AG20443 (cell line): ENCODE measurements at places on chromosomes 2 and 18.

GRCh38 chr2:122999258-122999657, 1025.8 kb upstream of the CNTNAP5 start:
- no peak for DNase-seq

- DNase-seq, result no peak
Observed at GRCh38 chr2:5740817-5741216, 48.6 kb downstream of the SOX11 start.

- no peak for DNase-seq
Observed at GRCh38 chr18:8952174-8952573, 150.3 kb upstream of the NDUFV2 start.

DNA sequence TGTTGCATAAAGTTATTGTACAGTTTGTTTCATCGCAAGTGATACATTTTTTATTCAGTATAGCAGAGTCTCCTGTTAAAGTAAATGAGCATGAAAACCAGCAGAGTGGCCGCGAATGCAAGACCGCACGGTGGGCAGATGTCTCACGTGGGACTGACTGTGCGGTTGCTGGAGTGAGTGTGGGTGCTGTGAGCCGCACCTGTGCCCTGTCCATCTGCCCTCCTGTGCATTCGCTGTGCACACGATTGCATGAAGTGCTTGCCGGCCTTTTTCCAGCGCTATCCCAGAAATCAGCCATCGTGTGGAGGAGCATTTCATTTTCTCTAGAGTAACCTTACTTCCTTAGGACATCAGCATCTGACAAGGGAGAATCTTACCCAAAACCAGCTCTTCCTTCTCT, 118.7 kb downstream of the RNF144A start:
- DNase-seq, result no peak

- no peak for DNase-seq
Observed at GRCh38 chr2:28697602-28698149, 54.0 kb upstream of the PPP1CB start.

- no peak for DNase-seq
Observed at GRCh38 chr2:120791962-120792297, 56.3 kb downstream of the GLI2 start.

DNA sequence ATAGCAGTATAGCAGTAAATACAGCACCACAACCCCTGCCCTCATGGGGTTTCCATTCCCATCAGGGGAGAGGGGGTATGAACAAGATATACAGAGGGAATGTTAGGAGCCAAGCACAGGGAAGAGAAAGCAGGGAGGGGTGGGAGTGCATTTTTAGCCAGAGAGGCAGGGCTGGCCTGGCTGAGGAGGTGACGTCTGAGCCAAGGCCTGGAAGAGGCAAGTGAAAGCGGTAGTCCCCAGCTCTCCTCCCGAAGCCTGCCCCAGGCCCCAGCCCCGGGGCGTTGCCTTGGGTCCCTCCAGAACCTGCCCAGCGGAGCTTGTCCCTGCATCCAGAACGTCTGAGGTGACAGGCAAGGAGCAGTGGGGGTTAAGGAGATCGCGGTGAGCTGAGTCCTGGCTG, 45.1 kb upstream of the FOSL2 start:
- DNase-seq, result no peak

GRCh38 chr2:42359965-42360483, 993 bp downstream of the COX7A2L start:
- DNase-seq, result peak; percentile 29

GRCh38 chr2:134146620-134147019, 107.3 kb upstream of the MGAT5 start:
- peak; percentile 76 for DNase-seq

DNA sequence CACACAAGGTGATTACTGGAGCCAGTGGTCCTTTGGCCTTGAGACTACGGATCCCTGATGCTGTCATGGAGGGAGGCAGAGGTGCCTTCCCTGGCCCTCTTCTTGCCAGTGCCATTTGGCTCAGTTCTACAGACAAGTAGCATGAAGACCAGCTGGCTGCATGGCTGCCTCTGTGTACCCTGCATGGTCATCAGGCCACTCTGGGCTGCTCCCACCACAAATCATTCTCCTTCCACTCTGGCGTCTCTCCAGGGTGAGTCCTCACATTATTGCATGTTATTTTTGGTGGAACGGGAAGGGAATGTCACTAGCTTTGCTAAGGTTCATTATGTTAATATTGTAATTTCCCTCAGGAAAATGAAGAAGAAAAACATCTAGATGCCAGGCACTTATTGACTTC, 229.8 kb downstream of the VAPA start:
- DNase-seq, result peak; percentile 34

- DNase-seq, result peak; percentile 29
Observed at GRCh38 chr18:28112056-28112470, 64.9 kb downstream of the CDH2 start.

DNA sequence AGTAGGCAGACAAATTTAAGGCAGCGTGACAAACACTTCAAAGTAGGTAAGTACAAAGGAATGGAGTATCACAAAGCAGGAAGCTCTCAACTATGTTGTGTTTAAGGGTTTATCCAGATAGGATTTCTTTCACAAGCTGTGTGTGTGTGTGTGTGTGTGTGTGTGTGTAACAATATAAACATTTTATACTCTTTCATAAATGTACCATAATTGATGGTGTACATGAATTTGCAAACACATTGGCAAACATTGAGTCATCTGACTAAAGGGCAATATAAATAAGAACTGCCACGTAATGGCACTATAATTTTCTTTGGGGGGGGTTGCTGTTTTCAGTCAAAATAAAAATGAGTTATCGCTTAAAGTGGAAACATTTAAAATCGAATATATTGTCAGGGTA, 1004.4 kb upstream of the DDX18 start:
- DNase-seq, result no peak

DNA sequence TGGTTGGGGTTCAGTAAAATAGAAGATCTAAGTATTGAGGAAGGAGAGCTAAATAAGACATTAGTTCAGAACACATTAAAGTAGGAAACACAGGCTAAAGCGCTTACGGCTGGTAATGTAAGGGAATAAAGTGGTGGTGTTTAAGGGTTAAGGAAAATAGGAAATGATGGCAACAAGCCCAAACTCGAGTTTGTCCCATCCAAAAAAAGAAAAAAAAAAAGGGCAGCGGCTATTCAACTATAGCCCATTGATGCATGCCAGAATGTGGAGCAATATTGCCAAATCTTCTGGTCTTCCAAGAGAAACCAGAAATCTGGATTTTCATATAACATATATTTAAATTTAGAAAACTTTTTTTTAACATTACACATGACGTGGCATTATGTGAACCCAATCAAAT, 161.0 kb downstream of the ARHGAP15 start:
- DNase-seq, result no peak

DNA sequence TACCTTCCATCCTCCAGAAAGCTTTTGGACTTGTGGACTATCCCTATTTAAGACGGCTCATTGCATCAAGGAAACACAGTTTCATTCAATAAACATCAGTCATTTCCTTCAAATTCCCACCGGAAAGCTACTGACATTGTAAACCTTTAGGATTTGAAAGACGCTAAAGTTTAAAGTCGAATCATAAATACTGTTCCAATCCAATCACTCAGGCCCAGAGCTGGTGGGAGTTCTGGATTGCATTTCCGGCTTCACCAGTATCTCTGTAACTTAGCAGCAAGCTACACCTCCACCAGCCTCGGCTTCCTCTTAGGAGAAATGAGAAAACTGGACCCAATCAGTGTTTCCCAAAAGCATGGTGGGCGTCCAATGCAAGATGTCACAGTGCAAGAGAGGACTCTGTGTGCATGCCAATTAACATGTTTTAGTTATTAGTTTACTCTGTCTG, 1.6 kb downstream of the WDFY1 start:
- DNase-seq, result peak; percentile 43

- DNase-seq, result no peak
Observed at GRCh38 chr2:46539327-46540276, 60.2 kb downstream of the TMEM247 start.

DNA sequence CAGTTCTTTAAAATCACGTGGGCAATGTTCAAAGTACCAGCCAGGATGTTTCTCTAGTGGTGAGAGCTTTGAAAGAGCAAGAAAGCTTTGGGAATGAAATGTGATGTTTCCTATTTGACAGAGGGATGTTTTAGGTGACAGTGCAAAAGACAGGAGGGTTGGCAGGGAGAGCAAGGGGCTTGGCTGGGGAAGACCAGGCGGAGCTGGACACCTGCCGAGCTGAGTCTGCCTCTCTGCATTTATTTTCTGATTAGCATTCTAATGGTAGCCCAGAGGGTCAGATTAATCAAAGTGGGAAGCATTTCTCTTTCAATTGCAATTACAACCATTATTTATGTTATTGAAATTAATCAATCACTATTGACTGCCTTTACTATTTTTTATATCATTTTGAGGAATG, 145.4 kb upstream of the RAB12 start:
- no peak for DNase-seq

DNA sequence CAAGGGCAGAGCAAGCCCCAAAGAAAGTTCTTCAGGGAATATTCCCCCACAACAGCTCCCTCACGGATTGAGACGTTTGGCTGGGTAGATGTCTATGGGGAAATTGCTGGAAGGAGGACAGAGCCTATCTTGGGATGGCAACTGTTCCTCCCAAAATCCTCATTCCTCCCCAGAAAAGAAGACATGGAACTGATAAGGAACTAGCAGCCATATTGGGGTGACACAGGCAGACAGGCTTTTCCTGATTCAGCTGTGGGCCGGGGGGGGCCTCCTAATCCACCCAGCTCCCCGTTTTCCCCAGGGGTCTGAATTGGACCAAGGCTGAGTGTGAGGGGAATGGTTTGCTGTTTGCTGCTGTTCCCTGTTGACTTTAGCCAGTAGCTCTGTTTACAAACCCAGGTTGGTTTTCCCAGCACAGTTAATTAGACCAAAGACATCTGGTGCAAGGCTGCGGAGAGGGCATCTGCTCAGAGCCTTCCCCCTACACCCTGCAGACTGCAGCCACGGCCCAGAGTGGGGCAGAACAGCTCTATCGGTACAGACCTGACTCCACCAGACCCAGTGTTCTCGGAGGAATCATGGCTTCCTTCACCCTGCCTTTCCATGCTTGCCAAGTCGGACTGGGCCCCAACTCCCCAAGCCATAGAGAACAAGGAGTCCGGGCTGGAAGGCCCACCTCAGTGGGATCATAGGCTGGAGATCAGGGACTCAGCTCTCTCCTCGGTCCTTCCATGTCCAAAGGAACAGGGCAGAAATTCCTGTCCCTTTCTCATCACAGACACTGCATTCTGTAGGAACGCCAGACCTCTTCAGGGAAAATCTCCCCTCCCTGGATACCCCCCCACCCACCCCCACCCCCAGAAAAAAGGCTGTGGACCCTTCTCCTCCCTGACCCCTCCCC, 1.7 kb upstream of the PKDCC start:
- DNase-seq, result no peak

DNA sequence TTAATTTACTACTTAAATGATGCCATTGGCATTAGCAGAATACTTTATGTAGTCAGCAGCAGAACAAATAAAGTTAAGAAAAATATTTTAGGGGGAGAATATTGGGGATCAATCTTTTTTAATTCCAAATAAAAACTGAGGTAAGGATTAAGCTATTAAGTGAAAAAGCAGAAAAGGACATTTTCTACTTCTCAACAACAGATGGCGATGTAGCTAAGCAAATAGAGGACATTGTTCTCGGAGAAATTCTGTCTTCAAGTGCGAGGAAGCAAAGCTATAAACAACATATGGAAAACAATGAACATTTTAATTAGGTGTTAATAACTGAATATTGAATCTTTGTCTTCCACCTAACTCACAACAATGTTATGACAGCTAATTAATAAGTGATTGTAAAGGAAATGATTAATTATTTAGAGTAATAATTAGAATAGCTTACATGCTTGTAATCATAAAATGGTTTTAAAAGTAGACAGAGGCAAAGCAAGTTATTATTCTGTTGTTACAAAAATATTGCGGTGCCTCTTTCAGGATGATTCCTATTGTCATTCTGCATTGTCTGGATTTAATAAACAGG, 32.9 kb upstream of the CCDC93 start:
- DNase-seq, result peak; percentile 43

- no peak for DNase-seq
Observed at GRCh38 chr2:19776941-19777514, 124.8 kb downstream of the TTC32 start.

DNA sequence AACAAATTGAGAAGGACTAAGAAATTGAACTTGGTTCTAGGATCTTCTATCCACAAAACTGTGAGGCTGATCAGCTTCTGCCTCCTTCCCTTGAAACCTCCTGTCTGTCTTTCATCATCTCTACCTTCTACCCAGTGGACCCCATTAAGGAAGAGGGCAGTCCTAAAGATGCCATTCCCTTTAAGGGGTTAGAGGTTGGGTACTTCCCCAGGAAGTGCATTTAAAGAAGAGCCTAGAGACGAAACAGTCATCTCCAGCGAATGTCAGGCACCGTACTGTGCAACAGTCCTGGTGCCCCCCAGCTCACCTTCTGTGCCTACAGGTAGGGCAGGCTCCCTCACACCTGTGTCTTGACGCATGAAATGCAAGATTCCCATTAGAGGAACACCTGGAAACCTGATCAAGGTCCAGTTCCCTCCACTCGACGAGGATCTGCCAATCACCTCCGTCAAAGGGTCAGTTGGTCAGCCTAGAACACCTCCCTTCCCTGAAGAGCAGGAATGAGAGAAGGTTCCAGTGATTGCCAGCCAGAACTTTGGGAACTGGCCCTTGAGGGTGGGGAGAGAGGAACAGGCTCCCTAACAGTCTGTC, 20.9 kb downstream of the LOXHD1 start:
- DNase-seq, result no peak

- peak; percentile 82 for DNase-seq
Observed at GRCh38 chr2:38720613-38721241, 30.4 kb downstream of the SRSF7 start.

- no peak for DNase-seq
Observed at GRCh38 chr2:241208058-241208457, 19.6 kb downstream of the ANO7 start.

DNA sequence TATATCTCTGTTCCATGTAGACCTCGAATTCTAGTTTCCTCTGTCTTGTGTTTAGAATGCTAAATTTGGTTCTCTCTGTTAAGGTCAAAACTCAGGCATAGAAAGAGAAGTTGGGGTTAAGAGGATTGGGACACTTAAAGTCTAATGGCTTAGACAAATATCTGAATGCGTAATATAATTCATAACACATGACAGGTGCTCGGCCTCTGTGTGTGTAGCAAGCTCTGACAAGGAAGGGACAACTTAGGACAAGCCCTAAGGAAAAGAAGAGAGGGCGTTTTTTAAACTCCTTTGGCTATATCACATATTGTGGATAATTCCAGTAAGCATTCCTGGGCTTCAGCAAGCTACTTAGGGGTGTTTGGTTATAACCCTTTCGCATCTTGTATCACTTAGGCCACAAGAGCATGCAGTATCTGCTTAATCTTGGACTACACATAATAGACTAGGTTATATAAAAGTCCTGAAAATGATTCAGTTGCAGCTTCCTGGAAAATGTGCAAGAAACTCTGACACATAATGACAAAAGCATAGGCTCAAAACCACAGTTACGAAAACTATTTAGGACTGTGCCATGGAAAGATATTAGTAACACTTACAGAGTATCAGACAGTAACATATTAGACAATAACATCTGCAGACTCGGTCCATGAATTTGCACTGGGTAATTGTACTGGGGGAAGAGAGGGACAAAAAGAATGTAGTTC, 16.1 kb upstream of the CREB1 start:
- peak; percentile 75 for DNase-seq

- no peak for DNase-seq
Observed at GRCh38 chr2:147433822-147434221, 411.0 kb upstream of the ACVR2A start.
